ENCODE measurements at places on chromosomes 7 and 10. TPM values are rescaled to one million over a fixed set of nuclear protein-coding genes. Genes with fewer than 3 reads are reported as not detected.

The NKX1-2 gene
- not detected for total RNA-seq

The PLAU gene
- total RNA-seq, result 12.2 TPM

GRCh38 chr7:2373124-2373556, 18.5 kb downstream of the EIF3B start:
- no peaks in the 10 kb centered on the region for H3K4me1 ChIP-seq
- no peak for DNase-seq
- H3K36me3 ChIP-seq, result peaks cover 97% of the 10 kb centered on the region
- H3K27me3 ChIP-seq, result no peaks in the 10 kb centered on the region

DNA sequence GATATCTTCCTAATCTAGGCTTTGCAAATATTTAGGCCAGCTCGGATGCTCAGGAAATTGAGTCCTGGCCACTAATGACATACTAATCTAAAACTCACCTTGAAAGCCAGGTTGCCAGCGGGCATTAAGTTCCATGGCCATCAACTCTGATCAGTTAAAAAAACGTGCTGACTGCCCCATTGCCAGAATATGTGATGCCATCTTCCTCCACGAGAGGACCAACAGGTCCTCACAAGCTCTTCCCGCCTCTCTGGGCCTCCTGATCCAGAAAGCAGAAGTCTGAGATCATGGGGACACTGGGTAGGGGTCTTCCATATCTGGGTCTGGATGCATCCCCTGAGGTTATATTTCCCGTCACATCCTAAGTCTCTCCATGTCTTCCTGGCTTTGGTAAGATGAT, 311.3 kb downstream of the TCERG1L start:
- no peaks in the 10 kb centered on the region for H3K27me3 ChIP-seq
- H3K4me1 ChIP-seq, result no peaks in the 10 kb centered on the region
- H3K36me3 ChIP-seq, result no peaks in the 10 kb centered on the region
- H3K27ac ChIP-seq, result no peak overlapping the region
- no peak for DNase-seq
- no peak overlapping the region for H3K4me3 ChIP-seq

Data from stomach (tissue), 19 donors.